WERI-Rb-1 (cell line): ENCODE measurements at places on chromosomes 5 and 9.

- peak; percentile 40 for DNase-seq
Measured at GRCh38 chr9:92325991-92326500, 293 bp downstream of the CENPP start.

DNA sequence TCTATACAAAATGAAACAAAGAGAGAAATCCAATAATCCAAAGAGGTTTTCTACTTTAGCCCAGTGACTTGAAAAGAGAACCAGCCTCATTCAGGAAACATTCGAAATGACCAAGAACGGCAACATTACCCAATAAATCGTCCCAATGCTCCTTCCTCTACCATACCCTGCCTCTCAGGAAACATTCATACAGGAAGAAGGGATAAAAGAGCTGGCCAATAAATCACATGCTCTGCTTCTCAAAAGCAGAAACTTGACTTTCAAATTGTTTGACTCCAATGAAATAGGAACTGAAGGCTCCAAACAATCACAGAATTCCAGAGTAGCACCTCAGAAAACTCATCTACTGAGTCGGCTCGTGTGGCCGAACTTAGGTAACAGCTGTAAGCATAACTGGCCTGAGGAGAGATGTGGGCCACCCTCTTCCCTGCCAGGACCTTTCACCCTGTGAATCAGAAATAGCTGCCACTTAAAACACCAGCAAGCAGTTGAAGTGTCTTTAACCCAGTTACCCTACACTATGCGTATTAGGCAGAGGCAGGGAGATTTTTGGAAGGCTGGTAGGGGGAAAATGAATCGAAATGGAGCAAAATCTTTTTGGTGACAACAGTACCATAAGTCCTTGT lies 14.6 kb downstream of the ARL15 start:
- DNase-seq, result no peak

GRCh38 chr5:173015598-173016455 lies 32.3 kb downstream of the ATP6V0E1 start:
- no peak for DNase-seq

- no peak for DNase-seq
Measured at GRCh38 chr5:10320793-10321192, 13.1 kb upstream of the CMBL start.

GRCh38 chr5:132114150-132115121 lies 40.8 kb downstream of the CSF2 start:
- DNase-seq, result no peak
